ENCODE measurements at places on chromosomes 7 and 10.

GRCh38 chr10:34075254-34075926, 739.7 kb downstream of the PARD3 start:
- peak; percentile 82 for DNase-seq

- DNase-seq: no peak
Measured at GRCh38 chr7:54111814-54112511, 430.2 kb upstream of the VSTM2A start.

GRCh38 chr10:20677340-20677739, 219.8 kb downstream of the NEBL start:
- DNase-seq: no peak

DNA sequence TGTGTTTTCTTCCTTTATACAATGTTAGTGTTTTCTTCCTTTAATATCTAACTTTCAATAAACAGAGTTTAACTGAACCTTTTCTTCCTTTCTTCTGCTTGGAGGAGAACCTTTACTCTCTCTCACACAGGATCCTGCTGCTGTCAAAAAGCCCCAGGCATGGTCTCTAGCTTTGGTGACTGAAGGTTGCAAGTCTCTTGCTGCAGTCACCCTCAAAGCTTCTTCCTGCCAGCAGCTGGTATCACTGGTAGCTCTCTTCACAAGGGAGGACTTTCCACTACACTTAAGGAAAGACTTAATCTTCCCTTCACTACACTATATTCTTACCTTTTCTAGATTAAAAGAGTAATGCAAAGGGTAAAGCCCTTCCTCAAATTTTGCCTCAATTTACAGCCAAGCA, 153.4 kb downstream of the SGMS1 start:
- DNase-seq: no peak

DNA sequence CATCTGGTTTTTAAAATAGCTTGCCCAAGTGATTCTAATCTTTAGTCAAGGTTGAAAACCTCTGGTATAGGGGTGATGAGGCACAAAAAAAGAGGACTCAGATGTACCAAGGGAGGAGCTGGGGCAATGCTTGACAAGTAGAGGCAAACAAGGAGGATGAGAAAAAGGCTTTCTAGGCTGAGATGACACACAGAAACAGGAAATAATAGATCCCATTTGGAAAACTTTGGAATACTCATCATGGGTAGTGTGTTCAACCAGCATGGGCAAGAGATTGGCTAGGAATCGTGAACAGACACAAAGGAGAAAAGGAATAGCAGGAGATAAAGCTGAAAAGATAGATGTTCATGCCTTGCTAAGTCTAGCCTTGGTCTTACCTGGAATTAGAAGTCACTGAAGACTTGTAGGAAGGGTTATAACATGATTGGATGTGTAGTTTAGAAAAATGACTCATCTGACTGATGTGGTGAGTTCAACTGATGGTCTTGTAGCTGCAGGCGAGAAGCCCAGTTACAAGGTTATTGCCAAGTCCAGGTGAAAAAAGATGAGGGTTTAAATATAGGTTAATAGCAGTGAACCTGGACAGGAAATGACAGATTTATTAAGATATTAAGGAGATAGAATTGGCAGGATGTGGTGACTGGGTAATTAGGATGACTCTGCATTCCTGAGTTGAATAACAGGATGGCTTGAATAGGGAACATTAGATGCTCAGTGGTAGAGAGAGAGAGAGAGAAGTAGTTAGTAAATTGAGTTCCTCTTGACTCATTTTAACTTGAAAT, 214.0 kb upstream of the LRGUK start:
- no peak for DNase-seq

DNA sequence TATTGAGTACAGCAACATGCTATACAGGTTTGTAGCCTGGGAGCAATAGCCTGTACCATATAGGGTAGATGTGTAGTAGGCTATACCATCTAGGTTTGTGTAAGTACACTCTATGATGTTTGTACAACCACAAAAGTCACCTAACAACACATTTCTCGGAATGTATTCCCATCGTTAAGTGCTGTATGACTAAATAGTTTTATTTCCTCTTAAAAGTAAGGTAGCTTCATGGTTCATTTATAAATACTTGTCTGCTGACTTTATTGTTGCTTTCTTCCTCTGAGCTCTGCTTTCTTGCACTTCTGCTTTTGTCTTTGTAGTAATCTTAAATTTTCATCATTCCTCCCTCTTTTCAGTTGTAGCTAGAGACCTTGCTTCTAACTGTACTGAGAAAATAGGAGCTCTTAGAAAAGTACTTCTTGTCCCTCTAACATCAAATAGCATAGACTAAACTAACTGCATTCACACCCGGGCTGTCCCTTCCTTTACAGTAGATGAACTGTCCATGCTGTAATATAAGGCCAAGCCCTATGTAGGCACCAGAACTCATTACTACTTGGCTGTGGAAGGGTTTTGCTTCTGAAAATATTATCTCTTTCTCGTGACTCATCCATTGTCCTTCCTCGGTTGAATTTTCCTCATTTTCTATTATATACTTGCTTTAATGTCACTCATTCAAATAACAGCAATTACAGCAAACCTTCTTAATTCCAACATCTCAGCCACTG, 55.4 kb upstream of the FAM3C start:
- no peak for DNase-seq

DNA sequence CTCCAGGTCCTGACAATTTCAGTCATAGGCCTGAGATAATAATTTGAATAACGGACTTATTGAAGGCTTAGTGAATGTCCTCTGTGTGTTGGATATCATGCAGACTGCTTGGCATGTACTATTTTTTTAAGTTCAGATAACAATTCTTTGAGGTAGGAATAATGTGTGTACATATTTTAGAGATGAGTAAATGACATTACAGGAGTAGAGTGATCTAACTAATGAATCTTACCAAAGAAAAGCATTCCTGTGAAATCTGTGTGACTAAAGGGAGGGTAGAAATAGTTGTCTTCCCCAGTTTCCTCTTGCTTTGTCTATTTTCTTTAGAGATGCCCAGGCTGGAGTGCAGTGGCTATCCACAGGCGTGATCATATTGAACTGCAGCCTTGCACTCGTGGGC, 391.8 kb upstream of the ETV1 start:
- DNase-seq: no peak

DNA sequence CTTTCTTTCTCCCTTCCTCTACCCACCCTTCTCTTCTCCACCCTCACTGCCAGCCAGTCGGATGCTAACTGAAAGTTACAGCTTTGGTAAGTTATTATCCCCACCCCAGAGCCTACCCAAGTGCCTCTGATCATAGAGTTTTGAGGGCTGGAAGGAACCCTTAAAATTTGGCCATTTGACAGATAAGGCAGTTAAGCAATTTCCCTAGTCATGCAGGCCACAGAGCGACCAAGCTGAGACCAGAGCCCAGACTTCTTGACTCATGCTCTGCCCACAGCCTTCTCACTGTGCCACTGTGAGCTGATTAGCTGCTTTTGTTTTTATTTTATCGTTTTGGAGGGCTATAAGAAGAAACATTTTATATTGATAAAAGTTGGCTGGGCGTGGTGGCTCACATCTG, 17.2 kb downstream of the SAP25 start:
- no peak for DNase-seq

DNA sequence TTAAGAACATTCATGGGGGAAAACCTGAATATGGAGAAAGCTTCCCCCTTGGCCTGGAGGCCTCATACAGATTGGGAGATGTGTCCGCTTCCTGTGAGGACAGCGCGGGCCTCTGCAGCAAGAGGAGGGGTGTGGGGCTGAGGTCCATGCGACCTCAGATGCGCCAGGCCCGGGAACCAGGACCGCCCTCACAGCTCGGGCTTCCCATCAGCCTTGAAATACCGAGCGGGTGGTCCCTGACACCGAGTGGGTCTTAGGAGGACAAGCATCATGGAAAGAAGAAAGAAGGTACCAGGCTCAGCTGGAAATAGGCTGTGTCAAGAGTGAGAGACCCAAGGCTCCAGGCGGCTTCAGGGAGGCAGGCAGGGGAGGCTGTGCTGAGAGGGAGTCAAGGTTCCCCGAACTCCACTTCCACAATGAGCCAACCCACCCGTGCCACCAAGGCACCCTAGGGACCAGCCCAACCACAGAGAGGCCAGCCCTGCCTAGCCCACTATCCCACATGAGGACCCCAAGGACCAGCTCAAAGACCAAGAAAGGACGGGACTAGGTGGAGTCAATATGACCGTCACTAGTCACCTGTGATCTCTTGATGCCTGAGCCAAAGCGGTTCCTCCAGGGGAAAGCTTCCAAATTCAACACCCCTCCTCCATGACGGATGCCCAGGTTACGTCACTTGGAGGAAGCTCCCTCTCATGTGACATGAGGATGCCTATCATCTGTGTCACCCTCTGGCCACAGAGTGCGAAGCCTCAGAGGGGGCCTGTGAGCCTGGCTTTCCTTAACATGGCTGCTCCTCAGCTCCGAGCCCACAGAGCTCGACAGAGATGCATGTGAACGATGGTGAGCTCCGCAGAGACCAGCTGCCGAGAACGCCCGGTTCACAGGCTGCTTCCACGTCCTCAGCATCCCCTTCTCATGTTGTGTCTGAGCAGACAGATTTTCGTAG, 103.7 kb downstream of the TCERG1L start:
- no peak for DNase-seq

- DNase-seq: no peak
Measured at GRCh38 chr7:15257689-15258088, 304.1 kb downstream of the AGMO start.

DNA sequence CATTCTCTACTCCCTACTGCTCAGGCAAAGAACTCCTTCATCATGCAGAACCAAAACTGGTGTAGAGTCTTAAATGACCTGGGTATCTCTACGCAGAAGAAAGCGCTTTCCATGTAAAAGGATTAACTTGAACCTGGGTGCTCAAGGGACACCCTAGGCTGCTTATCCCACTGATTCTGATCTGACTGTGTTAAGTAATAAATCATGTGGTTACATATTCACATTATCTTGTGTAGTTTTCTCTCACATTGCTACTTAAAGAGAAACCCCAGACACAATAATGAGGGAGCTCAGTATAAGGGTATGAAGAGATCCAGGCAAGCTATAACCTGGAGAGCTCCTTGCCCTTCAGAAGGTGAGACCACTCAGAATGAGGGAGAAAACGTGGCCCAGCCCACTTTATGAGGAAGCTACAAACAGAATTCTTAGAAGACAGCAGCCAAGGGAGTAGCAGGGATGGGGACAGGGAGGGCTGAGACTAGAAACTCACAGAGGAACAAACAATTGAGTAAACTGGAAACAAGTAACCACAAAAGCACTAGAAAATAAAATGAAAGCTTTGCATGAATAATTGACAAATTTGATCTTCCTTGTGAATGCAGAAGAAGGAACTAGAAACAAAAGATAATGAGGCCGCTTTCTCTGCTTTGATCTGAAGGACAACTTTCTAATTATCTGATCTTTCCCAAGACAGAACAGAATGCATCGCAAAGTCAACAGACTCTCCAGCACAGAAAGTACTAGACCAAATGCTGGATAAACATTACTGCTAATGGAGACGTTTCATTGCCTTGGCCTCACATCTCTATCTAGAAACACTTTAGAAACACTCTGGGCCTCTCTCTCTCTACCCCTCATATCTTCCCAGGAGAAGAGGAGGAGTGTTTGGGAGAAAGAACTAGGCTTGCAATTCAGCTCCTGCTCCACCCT, 76.1 kb downstream of the LRRC17 start:
- no peak for DNase-seq

DNA sequence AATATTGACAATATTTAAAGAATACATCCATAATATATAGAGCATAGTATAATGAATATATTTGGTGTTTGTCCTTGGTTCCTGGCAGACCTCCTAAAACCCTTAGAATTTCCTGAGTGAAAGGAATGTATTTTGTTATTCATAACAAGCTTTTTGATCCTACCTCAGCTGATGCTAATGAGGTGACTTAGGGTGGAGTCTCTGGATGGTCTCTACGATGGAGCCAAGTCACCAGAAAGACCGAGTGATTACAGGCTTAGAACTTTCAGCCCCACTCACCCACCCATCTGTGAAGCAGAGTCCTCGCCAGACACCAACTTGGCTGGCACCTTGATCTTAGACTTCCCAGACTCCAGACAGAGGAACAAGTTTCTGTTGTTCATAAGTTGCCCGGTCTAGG, 35.9 kb downstream of the UPF2 start:
- no peak for DNase-seq

- no peak for DNase-seq
Measured at GRCh38 chr7:110104243-110104642, 986.7 kb upstream of the LRRN3 start.

GRCh38 chr7:50220273-50220672, 84.2 kb upstream of the IKZF1 start:
- DNase-seq: no peak

- no peak for DNase-seq
Measured at GRCh38 chr7:55026867-55027490, 8.2 kb downstream of the EGFR start.

GRCh38 chr10:22341190-22341925, 3.9 kb upstream of the SPAG6 start:
- no peak for DNase-seq

DNA sequence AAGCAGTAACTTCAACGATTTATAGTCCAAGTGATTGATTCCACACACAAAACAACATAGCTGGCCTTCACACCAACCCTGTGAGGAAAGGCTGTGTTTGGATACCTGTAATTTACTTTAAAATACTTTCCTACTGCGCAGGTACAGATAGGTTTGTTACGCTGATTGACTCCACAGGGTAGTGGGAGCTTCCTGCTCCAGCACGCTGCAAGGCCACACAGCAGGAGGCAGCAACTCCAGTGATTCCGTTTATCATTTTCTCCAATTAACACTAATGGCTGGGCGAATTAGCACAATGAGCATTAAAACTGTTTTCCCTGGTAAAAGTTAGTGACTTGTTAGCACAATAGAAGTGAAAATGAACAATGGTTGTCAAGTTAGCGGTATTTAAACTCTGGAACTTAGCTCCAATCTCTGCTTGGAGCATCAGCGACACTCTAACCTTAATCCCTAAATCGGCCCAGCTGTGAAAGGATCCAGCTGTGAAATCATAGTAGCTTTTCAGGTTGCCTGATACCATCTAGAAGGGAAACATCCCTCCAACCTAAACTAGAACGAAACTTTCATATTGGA, 959 bp downstream of the DCLRE1C start:
- no peak for DNase-seq

DNA sequence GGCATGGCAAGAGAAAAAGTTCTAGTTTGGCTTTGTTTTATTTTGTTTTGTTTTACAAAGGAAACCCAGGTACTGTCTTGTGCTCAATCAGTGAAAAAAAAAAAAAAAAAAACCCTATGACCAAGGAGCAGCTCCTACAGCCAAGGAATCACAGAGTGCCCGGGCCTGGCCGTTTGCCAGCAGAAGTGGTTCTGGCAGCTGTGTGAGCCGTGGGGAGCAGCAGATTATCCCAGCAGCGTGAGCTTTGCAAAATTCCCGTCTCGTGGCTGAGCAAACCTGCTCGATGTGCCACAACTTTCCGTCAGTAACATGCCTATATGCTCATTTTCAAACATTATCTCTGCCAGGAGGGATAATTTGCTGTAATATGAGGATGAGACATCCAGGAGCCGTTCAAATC, 293.7 kb downstream of the POU6F2 start:
- peak; percentile 82 for DNase-seq

DNA sequence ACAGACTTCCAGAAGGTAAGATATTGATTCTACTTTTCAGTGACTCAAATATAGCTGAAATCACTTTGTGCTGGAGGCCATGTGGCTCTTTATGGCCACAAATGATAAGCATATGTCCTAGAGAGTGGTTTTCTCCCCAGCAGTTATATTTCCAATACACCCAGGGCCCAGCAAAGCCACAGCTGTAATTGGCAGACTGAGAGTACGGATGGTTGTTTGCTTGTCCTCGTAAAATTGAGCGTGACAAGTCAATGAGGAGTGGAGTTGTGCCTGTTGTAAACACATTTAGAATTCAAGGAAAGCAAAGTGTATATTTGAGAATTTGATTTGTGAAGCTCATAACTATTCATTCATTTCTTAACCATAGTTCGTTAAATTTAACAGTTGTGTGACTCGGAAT, 201.8 kb downstream of the LHFPL3 start:
- DNase-seq: no peak

Measured in sigmoid colon (tissue), 7 donors.